ENCODE measurements at places on chromosomes 2 and 18.

GRCh38 chr2:213101692-213102460 lies 49.5 kb downstream of the IKZF2 start:
- no peak for DNase-seq

DNA sequence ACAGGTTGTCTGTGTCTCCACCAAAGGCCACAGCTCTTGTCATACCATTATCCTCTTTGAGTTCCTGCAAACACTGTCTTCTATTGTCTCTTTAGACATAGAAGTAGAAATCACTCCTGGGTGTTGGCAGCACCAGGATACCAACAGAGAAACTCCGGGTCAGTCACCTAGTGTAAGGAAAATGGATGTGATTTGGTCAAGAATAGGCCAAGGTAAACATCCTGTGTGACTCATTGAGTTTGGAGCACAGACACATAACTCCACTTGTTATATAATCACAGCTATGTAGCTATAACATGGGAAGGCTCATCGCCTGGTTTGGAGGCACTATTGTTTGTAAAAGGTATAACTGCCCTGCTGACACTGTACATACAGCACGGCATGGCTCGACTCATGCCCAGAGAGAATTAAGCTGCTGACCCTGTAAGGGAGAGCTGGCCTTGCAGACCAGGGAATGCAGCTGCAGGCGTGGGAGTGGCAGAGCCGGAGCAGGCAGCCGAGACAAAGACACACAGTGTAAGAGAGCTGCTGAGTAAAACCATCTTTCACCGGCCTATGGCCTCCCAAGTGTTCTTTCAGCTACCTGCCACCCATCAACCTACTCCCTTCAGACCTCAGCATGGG lies 3.4 kb upstream of the TXNL1 start:
- DNase-seq, result no peak

DNA sequence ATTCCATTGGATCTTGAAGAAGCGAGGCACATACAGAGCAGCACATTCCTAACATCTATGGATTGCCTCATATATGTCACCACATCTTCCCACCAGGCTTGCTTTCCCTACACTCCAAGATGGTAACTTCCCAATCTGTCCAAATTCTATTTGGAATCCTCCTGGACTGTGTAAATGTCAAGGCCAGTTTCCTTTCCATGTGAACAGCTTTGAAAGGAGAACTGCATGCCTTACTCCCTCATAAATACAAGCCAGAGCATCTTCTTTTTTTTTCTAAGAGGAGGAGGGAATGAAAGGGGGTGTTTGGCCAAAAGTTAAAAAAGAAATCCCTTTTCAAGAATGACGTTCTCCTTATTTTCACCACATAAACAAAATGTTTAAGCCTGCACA lies 103.8 kb upstream of the OSR1 start:
- DNase-seq, result no peak

GRCh38 chr2:204264085-204264553 lies 281.2 kb upstream of the PARD3B start:
- DNase-seq, result no peak

- no peak for DNase-seq
Measured at GRCh38 chr2:203582468-203582867, 47.4 kb upstream of the RAPH1 start.

DNA sequence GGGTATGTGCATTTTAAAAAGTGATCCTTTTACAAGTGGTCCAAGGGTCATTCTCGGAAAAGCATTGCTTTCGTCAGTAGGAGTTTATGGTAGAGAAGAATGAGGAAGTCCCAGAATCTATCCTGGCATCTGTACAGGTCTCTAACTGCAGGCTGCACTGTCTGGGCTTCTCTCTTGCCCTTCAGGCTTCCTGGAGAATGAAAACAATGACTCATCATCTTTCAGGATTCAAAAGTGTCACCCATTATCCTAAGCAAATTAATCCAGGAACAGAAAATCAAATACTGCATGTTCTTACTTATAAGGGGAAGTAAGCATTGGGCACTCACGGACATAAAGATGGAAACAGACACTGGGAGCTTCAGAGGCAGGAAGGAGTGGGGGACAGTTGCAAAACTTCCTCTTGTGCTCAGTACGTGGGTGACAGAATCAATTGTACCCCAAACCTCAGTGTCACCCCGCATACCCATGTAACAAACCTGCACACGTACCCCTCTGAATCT lies 60.2 kb upstream of the TXNDC2 start:
- DNase-seq, result no peak

DNA sequence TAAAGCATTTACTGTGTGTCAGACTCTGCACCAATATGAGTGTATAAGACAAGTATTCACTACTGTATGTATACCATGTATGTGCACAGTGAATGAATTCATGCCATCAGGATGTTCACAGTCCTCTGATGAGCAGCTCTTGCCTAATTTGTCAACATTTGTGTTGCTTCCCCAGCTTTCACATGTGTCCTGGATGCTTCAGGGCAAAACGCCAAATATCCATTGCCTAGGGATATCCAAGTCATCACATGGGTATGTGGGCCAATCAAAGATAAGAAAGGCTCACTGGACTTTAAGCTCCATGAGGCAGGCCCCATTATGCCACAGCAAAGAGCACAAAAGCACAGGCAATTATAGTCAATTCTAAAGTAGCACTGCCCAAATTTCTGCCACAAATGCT lies 134.2 kb upstream of the CHAC2 start:
- no peak for DNase-seq

- no peak for DNase-seq
Measured at GRCh38 chr2:75569546-75569945, 8.8 kb upstream of the EVA1A start.

GRCh38 chr2:61793389-61793836 lies 60.4 kb downstream of the FAM161A start:
- DNase-seq, result peak; percentile 47

GRCh38 chr2:240856151-240856980 lies 12.3 kb upstream of the AGXT start:
- DNase-seq, result no peak

- DNase-seq, result no peak
Measured at GRCh38 chr2:182784058-182784706, 68.1 kb downstream of the DNAJC10 start.
